ENCODE measurements at places on chromosomes 3 and 15. TPM values are rescaled to one million over a fixed set of nuclear protein-coding genes. Genes with fewer than 3 reads are reported as not detected.

The CYP8B1 gene
- not detected for total RNA-seq

The CHRM5 gene
- 0.02 TPM for total RNA-seq

The AMT gene
- 0.38 TPM for total RNA-seq

The FSTL1 gene
- 42.8 TPM for total RNA-seq

The OR5K2 gene
- not detected for total RNA-seq

The DNAJB11 gene
- 53.6 TPM for total RNA-seq

The OR5H6 gene
- total RNA-seq, result not detected

The CFAP20DC gene
- total RNA-seq, result 2.1 TPM

The SLC4A7 gene
- 12.0 TPM for total RNA-seq

The ADCY5 gene
- total RNA-seq, result 0.54 TPM

The CHRNA7 gene
- 3.5 TPM for total RNA-seq

The UNC13C gene
- not detected for total RNA-seq

The CLDN18 gene
- not detected for total RNA-seq

The CHRFAM7A gene
- total RNA-seq, result 7.1 TPM

The HESX1 gene
- 0.27 TPM for total RNA-seq

The ROBO2 gene
- total RNA-seq, result not detected

The CPN2 gene
- total RNA-seq, result not detected

The TBC1D23 gene
- total RNA-seq, result 11.0 TPM

The XCR1 gene
- total RNA-seq, result not detected

The GOLGA8G gene
- total RNA-seq, result not detected

The ANKUB1 gene
- total RNA-seq, result not detected

The APBA2 gene
- total RNA-seq, result 18.8 TPM

The LRRC34 gene
- not detected for total RNA-seq

The ZMYND10 gene
- 1.1 TPM for total RNA-seq

The IL16 gene
- not detected for total RNA-seq

The GADL1 gene
- total RNA-seq, result not detected

The ELL3 gene
- 1.2 TPM for total RNA-seq

The NR2E3 gene
- total RNA-seq, result 0.31 TPM

The SLC35G2 gene
- 23.6 TPM for total RNA-seq

The BHLHE40 gene
- total RNA-seq, result 71.9 TPM

The RASGRF1 gene
- 0.34 TPM for total RNA-seq

The HRG gene
- total RNA-seq, result not detected

The ITIH4 gene
- 0.44 TPM for total RNA-seq

The TICRR gene
- 11.9 TPM for total RNA-seq

The ZNF385D gene
- not detected for total RNA-seq

The C2CD4A gene
- 0.10 TPM for total RNA-seq

The INTS14 gene
- 55.9 TPM for total RNA-seq

The GOLGA8K gene
- 0.60 TPM for total RNA-seq

The DLEC1 gene
- total RNA-seq, result 0.05 TPM

The STRIT1 gene
- not detected for total RNA-seq

The FOXL2NB gene
- total RNA-seq, result 0.63 TPM

The EXOSC7 gene
- total RNA-seq, result 45.1 TPM

The STAB1 gene
- 0.07 TPM for total RNA-seq

The CLEC3B gene
- 0.13 TPM for total RNA-seq

The PP2D1 gene
- total RNA-seq, result not detected
